ENCODE measurements at places on chromosomes 4 and X. TPM values are rescaled to one million over a fixed set of nuclear protein-coding genes. Genes with fewer than 3 reads are reported as not detected.

Gene TMSB15B
- total RNA-seq, result 9.0 TPM

Gene GRIA3
- not detected for total RNA-seq

Gene XK
- 0.05 TPM for total RNA-seq

Gene FRAS1
- total RNA-seq, result not detected

Gene IDS
- total RNA-seq, result 256 TPM

Gene GAGE13
- not detected for total RNA-seq

Gene GPM6B
- total RNA-seq, result not detected

Gene ZNF718
- total RNA-seq, result 7.4 TPM

Gene GATA1
- total RNA-seq, result not detected

- H3K27ac ChIP-seq, result no peak overlapping the region
- DNase-seq, result peak; percentile 75
- H3K36me3 ChIP-seq, result peaks cover 23% of the 10 kb centered on the region
- no peak overlapping the region for H3K4me3 ChIP-seq
- H3K27me3 ChIP-seq, result no peaks in the 10 kb centered on the region
These were observed 64.7 kb downstream of the TBC1D14 start for GRCh38 chr4:6974138-6974848.

GRCh38 chr4:41349021-41349420, 92.3 kb downstream of the UCHL1 start:
- H3K4me1 ChIP-seq, result no peaks in the 10 kb centered on the region
- H3K36me3 ChIP-seq, result no peaks in the 10 kb centered on the region
- H3K4me3 ChIP-seq, result no peak overlapping the region

DNA sequence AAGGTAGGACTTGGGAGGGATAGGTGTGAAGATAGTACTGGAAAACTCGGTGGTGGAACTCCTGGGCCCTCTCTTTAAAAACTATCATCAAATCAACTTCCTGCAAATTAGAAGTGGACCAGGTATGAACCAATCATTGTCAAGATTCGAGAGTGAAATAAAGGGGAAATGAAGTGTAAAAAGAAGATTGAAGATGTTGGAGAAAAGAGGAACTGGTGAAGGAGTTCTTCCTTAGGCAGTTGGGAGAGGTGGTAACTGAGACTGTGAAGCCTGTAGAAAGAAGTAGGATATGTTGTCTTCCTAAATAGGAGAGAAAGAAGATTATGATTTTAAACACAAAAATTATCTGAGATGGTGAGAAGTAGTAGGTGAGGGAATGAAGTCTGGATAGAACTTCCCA, 212.2 kb downstream of the PPP1R2C start:
- H3K27me3 ChIP-seq, result no peaks in the 10 kb centered on the region
- DNase-seq, result no peak

- no peak overlapping the region for H3K27ac ChIP-seq
- no peaks in the 10 kb centered on the region for H3K36me3 ChIP-seq
- H3K4me1 ChIP-seq, result no peaks in the 10 kb centered on the region
- DNase-seq, result no peak
- H3K27me3 ChIP-seq, result no peaks in the 10 kb centered on the region
These were observed 144.8 kb downstream of the TLL1 start for GRCh38 chr4:166017804-166018203.

GRCh38 chr4:5504486-5504885, 203.9 kb downstream of the EVC2 start:
- no peak overlapping the region for H3K27ac ChIP-seq
- no peak overlapping the region for H3K4me3 ChIP-seq
- H3K4me1 ChIP-seq, result no peaks in the 10 kb centered on the region
- H3K27me3 ChIP-seq, result no peaks in the 10 kb centered on the region
- DNase-seq, result no peak

DNA sequence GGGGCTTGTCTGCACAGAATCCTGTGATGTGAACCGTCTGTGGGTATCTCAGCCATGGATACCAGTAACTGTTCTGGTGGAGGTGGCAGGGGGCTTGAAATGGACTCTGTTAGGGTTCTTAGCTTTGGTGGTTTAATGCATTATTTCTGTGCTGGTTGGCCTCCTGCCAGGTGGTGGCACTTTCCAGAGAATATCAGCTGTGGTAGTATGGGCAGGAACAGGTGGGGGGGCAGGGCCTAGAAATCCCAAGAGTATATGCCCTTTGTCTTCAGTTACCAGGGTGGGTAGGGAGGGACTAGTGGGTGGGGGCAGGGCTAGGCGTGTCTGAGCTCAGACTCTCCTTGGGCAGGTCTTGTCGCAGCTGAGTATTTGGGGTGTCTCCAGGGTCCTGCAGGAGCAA, 106.7 kb downstream of the KIT start:
- no peak overlapping the region for H3K27ac ChIP-seq
- no peaks in the 10 kb centered on the region for H3K4me1 ChIP-seq
- H3K27me3 ChIP-seq, result no peaks in the 10 kb centered on the region
- H3K4me3 ChIP-seq, result no peak overlapping the region
- no peaks in the 10 kb centered on the region for H3K36me3 ChIP-seq
- no peak for DNase-seq

DNA sequence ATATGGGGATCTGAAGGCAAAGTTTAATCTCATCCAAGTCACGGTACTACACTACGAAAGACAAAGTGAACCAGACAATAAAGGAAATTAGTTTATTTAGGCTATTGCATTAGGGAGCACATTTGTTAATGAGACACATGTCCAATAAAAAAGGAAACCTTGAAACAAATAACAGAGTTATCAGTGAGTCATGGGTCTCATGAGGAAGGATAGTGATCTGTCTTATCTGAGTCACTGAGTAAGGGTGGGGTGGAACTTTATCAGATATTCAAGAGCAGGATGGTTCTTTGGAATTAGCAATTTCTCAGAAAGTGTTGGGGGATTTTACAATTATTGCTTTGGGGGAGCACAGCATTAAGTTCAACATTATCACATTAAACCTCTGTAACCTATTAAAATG, 188.9 kb upstream of the IL1RAPL1 start:
- DNase-seq, result no peak
- no peaks in the 10 kb centered on the region for H3K4me1 ChIP-seq
- no peak overlapping the region for H3K27ac ChIP-seq
- H3K36me3 ChIP-seq, result no peaks in the 10 kb centered on the region
- H3K27me3 ChIP-seq, result no peaks in the 10 kb centered on the region

- no peaks in the 10 kb centered on the region for H3K27me3 ChIP-seq
- H3K4me1 ChIP-seq, result no peaks in the 10 kb centered on the region
- H3K36me3 ChIP-seq, result peaks cover 4% of the 10 kb centered on the region
- no peak overlapping the region for H3K27ac ChIP-seq
These were observed 137.8 kb upstream of the NUDT6 start for GRCh38 chr4:123060039-123060770.

DNA sequence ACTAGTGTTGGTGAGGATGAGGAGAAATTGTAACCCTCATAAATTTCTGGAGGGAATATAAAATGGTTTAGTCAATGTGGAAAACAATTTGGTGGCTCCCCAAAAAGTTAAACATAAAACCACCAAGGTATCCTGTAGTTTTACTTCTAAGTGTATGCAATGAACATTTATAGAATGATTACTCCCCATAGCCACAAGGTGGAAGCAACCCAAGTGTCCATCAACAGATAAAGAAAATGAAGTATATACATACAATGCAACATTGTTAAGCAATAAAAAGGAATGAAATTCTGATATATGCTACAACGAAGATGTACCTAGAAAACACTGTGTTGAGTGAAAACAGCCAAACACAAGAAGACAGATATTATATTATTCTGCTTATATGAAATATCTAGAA, 569.1 kb upstream of the GRID2 start:
- no peak overlapping the region for H3K4me3 ChIP-seq
- no peak for DNase-seq
- no peak overlapping the region for H3K27ac ChIP-seq
- no peaks in the 10 kb centered on the region for H3K27me3 ChIP-seq
- H3K4me1 ChIP-seq, result no peaks in the 10 kb centered on the region

- H3K4me1 ChIP-seq, result no peaks in the 10 kb centered on the region
- no peaks in the 10 kb centered on the region for H3K36me3 ChIP-seq
- no peak overlapping the region for H3K4me3 ChIP-seq
- DNase-seq, result no peak
- no peak overlapping the region for H3K27ac ChIP-seq
These were observed 262.0 kb downstream of the COL25A1 start for GRCh38 chr4:109040441-109040840.

DNA sequence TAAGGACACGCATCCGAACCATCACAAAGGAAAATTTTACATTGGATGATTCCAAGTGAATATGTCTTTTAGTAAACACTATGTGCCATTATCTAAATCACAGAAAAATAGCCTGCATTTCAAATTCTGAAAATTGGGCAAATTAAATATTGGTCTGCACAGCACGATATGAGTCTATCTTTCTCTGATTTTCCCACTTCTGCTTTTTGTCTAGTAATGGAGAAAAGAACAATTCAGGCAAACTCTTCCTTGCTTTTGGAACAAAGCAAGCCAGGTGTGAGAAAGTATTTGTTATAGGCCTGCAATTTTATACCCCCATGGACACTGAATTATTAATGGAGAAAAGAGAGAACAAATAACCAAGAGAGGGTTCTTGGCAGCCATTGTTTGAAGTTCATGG, 97.8 kb downstream of the ZNF827 start:
- H3K36me3 ChIP-seq, result peaks cover 18% of the 10 kb centered on the region
- peaks cover 7% of the 10 kb centered on the region for H3K4me1 ChIP-seq
- H3K4me3 ChIP-seq, result no peak overlapping the region
- no peaks in the 10 kb centered on the region for H3K27me3 ChIP-seq

DNA sequence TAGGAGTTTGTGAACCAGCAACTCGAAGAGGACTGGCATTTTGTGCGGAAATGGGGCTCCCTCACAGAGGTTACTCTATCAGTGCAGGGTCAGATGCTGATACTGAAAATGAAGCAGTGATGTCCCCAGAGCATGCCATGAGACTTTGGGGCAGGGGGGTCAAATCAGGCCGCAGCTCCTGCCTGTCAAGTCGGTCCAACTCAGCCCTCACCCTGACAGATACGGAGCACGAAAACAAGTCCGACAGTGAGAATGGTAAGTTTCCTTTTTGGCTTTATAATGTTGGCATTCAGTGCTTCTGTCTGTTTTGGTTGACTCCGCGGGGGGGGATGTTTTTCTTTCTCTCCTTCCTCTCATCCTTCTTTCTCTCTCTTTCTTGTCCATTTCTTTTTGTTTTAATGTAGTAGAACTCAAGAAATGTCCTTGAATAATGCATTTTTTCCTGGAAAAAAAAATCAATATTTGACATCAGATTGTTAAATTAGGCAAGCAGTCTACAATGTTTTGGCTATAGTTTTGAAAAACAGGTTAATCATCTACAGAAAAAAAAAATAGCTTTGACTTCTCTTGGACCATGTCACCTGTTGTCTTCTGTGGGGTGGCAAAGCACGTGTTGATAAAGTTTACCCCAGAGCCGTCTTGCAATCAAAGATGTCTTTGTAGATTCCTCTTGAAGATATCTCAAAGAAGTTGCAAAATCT, 103.6 kb downstream of the TENM3 start:
- no peak for DNase-seq
- H3K4me1 ChIP-seq, result no peaks in the 10 kb centered on the region
- H3K27me3 ChIP-seq, result no peaks in the 10 kb centered on the region
- no peaks in the 10 kb centered on the region for H3K36me3 ChIP-seq
- no peak overlapping the region for H3K4me3 ChIP-seq

- H3K27ac ChIP-seq, result no peak overlapping the region
- H3K36me3 ChIP-seq, result no peaks in the 10 kb centered on the region
- no peak for DNase-seq
- peaks cover 16% of the 10 kb centered on the region for H3K27me3 ChIP-seq
- H3K4me3 ChIP-seq, result no peak overlapping the region
- no peaks in the 10 kb centered on the region for H3K4me1 ChIP-seq
These were observed 47.0 kb upstream of the SPRY1 start for GRCh38 chr4:123349421-123350190.

DNA sequence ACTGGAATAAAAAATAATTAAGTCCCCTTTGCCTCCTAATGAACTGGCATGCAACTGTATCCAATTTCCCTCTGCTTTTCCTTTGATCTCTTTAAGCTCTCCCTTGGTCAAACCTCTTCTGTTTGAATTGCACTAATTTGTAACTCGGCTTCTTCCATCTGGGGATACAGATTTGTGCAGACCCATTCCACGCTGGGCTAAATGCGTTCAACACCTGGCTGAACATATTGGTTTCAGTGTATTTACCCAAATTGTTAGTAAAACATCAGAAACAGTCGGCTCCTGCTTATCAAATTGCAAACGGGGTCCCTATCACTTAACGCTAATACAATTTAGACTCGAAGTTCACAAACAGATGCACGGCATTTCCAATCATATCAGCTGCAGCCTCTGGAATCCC, 124.9 kb upstream of the TAPT1 start:
- no peaks in the 10 kb centered on the region for H3K36me3 ChIP-seq
- no peaks in the 10 kb centered on the region for H3K4me1 ChIP-seq
- H3K27ac ChIP-seq, result no peak overlapping the region
- H3K4me3 ChIP-seq, result no peak overlapping the region
- H3K27me3 ChIP-seq, result no peaks in the 10 kb centered on the region

DNA sequence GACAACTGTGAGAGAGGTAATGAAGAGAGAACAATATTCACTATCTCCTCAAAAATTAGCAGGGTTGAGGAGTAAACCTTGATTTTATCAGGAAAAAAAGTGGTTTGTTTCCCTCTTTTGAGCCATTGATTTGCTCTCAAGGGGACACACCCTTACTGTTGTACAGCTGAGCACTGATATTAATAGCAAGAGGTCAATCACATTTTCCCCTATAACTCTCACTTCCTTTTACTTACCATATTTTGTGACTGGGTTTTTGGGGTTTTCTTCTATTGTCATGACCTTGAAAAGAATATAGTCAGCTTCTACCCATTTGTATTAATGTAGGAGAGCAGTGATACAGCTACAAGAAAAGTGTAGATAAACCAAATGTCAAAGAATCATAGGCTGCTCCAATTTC, 70.2 kb upstream of the LONRF3 start:
- H3K27me3 ChIP-seq, result no peaks in the 10 kb centered on the region
- H3K4me3 ChIP-seq, result no peak overlapping the region
- no peak for DNase-seq
- H3K27ac ChIP-seq, result no peak overlapping the region
- H3K36me3 ChIP-seq, result no peaks in the 10 kb centered on the region
- no peaks in the 10 kb centered on the region for H3K4me1 ChIP-seq

- no peak for DNase-seq
- no peak overlapping the region for H3K27ac ChIP-seq
- no peaks in the 10 kb centered on the region for H3K27me3 ChIP-seq
- no peak overlapping the region for H3K4me3 ChIP-seq
- H3K36me3 ChIP-seq, result no peaks in the 10 kb centered on the region
These were observed 64.7 kb upstream of the CTSO start for GRCh38 chr4:156018383-156018782.

DNA sequence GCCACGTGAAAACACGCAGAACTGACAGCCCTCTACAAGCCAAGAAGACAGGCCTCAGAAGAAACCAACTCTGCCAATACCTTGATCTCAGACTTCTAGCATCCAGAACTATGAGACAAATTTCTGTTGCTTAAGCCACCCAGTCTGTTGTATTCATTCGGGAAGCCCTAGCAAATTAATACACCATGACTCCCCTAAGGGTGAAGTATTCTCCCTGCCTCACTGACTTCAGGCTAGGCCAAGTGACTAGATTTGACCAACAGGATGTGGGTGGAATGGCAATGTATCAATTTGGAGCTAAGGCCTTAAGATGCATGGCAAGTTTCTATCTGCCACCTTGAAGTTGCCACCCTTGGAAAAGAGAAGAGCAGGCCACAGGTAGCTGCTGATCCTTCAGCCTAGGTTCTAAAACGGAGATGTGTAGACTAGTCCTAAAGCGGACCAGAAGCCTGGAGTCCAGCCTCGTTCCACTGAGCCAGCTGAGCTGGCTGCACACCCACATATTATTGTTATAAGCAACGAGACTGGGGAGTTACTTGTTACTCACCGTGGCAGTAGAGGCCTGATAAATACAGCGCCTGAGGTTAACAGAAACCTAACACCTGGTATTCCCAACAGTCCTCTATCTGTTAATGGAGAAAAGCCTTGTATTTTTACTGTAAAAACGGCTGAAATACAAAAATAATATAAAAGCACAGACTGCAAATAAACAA, 16.4 kb downstream of the SCARB2 start:
- H3K4me3 ChIP-seq, result no peak overlapping the region
- peaks cover 22% of the 10 kb centered on the region for H3K4me1 ChIP-seq
- no peak for DNase-seq
- no peaks in the 10 kb centered on the region for H3K27me3 ChIP-seq
- H3K27ac ChIP-seq, result no peak overlapping the region
- H3K36me3 ChIP-seq, result peaks cover 36% of the 10 kb centered on the region

Data from CD4-positive, alpha-beta T cell (primary cell).